ENCODE measurements at places on chromosomes 2 and 18.

DNA sequence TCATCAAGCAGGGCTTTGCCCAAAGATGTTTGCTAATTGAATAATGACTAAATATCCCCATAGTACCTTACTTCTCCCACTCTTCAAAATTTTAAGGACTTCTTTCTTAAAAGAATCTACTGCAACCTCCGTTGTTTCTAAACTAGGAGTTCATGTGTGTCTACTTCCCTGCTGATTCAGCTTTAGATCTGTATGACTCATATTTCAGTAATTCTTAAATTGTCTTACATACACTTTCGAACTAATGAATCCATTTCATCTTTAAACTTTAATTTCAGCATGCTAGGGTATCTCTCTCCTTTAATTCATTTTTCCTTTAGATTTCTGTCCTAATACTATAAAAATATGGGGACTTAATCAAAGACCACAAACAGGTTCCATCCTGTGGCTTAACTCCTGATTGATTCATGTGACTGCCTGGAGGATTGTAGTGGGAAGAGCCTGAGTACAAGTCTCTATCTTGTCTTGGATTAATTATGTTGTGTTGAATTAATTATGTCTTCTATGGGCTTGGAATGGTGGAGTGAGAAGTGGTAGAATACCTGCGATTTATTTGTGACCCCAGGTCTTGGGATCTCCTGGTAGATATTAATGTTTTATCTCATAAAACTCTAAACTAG, 24.9 kb upstream of the COL5A2 start:
- no peak for DNase-seq

- DNase-seq = no peak
These were observed 26.0 kb upstream of the EFEMP1 start for GRCh38 chr2:55949613-55950012.

- no peak for DNase-seq
These were observed 79.5 kb downstream of the EVA1A start for GRCh38 chr2:75480971-75481836.

DNA sequence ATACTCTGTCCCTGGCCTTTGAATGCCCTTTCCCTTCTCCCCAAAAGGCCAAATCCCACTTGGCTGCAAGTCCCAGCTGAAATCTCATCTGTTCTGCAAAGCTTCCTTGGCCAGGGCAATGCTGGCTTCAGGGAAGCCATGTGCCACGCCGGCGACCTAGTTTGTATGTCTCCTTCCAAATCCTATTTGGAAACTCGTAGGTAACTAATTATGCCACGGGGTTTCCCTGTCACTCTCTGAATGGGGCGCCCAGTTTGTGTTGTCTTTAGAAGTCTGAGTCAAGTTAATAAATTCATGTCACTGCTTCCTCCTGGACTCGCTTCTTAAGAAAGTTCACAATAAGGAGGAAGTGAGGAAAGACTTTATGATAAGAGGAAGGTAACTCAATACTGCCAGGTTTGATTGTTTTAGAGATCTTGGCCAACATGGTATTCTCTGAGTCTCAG, 19.1 kb downstream of the FHL2 start:
- no peak for DNase-seq

DNA sequence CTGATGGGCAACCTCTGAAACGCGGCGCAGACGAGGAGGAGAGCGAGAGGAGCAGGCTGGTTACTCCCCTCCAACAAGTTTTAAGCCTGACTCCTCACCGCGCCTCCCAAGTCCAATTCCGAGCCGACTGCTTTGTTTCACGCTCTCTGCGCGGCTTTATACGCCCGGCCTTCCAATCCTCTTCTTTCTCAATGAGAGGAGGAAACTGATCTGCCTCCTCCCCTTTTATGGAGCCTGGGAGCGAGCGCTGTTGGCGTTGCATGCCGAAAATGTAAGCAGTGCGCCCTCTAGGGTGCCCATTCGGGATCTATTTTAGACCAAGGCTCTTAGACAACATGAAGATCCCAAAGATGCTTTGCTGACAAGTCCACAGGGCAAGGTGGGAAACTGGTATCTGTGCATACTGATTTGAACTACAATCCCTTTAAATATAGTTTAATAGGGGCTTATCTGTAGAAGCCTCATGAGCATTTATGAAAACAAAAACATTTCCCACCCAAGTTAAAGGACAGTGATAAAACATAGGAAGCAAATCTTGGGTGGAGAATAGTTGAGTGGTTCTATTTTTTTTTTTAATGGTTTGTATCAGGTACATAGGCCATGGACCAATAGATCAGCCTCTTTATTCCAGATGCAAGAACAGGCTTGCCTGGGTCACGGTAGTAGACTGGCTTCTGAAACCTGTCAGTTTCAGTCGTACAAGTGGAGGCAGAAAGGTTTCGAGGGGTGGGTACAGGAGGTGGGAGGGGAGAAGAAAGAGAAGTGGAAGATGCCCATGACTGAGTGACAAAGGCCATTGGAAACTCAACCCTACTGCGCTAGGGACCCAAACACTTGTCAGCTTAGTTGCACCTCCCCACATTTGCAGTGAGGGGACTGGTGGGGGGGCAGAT, at the start of gene RND3:
TSS of gene RND3 (minus strand) at position 131 of the 893 bp plus-strand sequence. CDS start 250 bp downstream, outside the sequence.
- DNase-seq = no peak

DNA sequence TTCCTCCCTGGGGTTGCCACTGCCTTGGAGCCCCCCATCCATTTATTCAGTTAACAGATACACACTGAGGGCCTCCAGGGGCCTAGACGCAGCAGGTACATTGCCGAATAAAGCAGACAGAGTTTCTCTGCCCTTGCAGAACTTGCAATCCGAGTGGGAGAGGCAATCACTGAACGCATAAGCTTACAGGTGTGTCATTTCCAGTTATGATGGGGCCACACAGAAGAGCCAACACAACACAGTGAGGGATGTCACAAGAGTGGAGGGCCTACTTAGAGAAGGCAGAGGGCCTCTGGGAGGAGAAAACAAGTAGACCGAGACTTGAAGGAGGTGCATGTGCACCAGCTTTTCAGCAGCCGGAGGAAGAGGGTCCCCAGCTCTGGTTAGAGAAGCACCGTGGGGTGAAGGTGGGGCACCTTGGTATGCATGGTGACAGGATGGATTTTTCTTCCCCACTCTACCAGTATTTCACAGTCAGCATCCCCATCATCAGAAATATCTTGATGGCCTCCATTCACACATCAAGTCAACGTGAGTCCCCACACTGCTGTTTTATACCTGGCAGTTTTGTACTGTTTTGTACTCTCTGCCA, 150.9 kb downstream of the SMAD7 start:
- no peak for DNase-seq

- DNase-seq = no peak
These were observed 452.9 kb upstream of the DSEL start for GRCh38 chr18:67969458-67969857.

- DNase-seq = no peak
These were observed 113.1 kb downstream of the MREG start for GRCh38 chr2:215900203-215900611.

DNA sequence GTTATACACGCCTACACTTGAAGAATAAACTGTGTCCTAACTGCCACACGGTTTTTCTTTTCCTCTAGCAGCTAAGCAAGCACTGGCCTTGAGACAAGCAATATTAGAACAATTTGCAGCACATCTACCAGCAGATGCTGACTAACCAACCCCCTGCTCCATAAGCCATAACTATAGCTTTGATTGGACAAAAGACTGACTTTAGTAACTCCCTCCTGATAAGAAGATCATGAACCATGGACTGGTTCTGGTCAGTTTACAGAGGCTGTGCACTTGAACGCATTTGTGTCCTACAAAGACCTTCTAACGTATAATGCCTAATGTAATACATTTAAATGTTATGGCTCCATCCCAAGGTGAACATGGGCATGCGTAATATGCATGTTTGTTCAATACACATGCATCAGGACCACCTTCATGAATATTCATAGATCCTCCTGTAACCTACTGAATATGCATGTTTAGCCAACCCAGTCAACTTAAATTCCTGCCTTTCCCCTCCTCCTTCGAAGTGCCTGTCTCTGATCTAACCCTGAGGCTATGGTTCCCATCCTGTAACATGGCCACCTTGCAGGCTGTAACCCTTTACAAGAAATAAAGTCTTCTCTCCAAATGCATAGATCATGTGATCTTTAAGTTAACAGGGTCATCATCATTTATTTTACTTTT, 26.5 kb downstream of the SLC4A5 start:
- DNase-seq = no peak
